ENCODE measurements at places on chromosomes 16 and 17.

DNA sequence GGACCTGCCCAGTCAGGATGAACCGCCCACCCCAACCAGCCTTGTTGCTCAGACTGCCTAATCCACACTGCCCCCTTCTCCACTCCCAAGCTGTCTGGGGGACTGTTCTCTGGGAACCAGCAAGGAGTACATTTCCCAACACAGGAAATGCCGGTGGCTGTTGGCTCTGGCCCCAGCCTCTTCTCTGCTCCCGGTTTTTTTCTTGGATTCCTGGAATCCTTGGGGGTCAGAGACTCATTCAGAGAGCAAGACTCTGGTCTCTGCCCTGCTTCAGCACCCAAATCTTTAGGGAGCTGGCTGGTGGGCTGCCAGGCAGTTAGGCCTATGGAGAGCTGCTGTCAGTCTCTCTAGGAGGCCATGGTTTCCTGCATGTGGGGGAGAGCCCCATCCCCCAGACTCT is 10.8 kb upstream of the MTMR4 start:
- no peak for DNase-seq

DNA sequence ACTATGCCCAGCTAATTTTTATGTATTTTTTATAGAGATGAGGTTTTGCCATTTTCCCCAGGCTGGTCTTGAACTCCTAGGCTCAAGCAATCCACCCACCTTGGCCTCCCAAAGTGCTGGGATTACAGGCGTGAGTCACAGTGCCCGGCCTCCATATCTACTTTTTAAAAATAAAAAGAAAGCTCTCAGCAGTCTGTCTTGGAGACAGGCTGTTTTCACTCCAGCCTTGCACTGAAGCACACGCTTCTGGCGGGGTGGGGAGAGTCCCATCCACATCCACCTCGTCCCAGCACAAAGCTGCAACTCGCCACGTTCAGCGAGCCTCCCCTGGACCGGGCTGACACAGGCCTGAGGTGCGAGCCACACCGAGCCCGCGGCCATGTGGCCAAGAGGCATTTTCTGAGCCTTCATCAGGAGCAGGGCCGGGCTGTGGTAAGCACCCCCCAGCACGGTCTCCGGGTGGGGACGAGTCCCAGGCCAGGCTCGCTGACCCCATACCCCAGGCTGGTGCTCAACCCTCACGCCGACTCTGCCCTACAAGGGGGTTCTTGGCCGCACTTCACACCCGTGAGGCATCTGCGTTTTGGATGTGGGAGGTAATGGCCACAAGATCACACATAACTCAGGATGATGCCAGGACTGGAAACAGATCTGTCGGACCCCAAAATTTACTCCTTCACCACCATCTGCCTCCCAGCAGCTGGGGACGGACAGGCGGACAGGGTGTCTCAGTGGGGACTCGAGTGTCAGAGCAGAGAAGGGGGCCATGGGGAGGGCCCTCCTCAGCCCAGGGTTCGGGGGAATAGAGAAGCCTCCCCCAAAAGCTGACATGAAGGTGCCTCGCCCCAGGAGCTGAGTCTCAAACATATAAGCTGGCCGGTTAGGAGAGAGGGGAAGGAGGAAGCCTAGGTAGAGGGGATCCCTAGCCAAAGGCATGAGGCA is 28.6 kb downstream of the TBC1D16 start:
- DNase-seq, result no peak

- DNase-seq, result no peak
Measured at GRCh38 chr17:49190932-49191331, 19.4 kb downstream of the GNGT2 start.

- no peak for DNase-seq
Measured at GRCh38 chr17:64332502-64332901, 58.2 kb downstream of the PECAM1 start.

DNA sequence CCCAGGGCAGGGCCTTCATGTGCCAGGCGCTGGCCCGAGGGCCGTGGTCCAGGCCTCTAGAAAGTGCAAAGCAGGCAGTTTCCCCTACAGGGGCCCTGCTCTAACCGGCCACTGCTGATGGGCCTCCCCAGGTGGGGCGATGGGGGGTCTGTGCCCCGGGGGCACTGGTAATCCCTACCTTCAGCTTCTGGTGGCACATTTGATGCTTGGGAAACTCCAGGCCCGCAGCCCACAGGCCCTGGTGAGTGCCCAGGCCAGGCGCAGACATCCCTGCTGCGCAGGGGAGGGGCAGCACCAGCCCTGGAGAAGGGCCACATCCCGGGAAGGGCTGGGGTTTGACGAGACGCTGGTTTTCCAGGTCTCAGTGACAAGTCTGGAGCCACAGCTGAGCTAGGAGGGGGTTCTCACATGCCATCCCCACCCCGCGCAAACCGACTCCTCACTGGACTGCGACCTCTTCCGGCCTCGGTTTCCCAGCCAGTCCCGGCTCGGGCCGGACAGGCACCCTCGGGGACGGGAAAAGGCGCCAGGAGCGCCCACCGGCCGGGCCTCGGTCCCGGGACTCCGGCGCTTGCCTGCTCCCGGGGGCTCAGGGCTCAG is 1.6 kb downstream of the DOC2B start:
- DNase-seq, result no peak

DNA sequence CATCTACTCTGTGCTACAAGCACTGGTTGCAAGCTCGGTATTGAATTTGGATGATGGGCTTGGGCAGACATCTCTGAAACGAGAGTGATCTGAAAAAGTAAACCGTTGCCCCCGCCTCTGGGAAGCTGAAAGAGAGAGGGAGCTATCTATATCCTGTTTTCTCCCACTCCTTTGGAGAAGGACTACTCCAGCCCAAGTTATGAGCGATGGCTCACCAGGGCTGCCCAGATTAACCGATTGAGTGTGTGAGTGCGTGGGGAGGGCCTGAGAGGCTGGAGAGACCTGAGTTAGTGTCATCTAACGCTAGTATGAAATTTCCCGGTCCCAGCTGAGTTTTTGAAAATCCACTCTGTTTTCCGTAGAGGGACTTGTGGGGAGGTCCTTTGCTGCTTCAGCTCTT is 11.5 kb downstream of the MGAT5B start:
- no peak for DNase-seq

- DNase-seq, result no peak
Measured at GRCh38 chr16:48011878-48012658, 143.7 kb downstream of the ABCC12 start.

All from GM06990 (cell line).